ENCODE measurements at places on chromosomes 6 and 20. TPM values are rescaled to one million over a fixed set of nuclear protein-coding genes. Genes with fewer than 3 reads are reported as not detected.
A peak's percentile ranks its signal among the peaks of the same experiment; 100 is the strongest.

GRCh38 chr6:40425192-40425919 is 161.8 kb downstream of the LRFN2 start:
- DNase-seq = peak; percentile 66
- H3K4me3 ChIP-seq = no peak overlapping the region
- H3K36me3 ChIP-seq = no peaks in the 10 kb centered on the region
- H3K4me1 ChIP-seq = peaks cover 4% of the 10 kb centered on the region
- H3K27me3 ChIP-seq = peaks cover 63% of the 10 kb centered on the region
- no peak overlapping the region for H3K27ac ChIP-seq

DNA sequence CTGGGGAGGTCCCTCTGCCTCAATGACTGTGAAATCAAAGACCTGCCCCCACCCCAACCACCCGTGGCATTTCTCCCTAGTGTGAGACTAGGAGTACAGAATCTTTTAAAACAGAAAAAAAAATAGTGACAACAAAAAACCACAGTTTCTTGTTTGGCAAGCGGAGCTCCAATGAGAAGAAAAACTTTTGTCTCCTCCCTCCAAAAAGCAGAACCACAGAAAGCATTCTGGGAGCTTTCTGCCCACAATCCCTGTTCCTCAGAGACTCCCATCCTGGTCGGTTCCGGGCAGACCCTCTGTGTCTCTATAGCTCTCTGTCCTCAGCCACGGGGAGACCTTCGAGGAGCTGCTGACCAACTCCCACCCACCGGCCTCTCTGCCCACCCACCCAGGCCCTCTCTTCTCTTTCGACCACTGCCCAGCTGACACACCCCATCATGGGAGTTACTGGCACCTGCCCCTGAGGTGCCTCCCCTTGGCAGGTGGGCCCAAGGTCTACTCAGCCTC is 4.9 kb downstream of the PREX1 start:
- H3K27me3 ChIP-seq = no peaks in the 10 kb centered on the region
- DNase-seq = no peak
- H3K36me3 ChIP-seq = no peaks in the 10 kb centered on the region

GRCh38 chr6:138560130-138560860 is 61.0 kb upstream of the NHSL1 start:
- H3K4me1 ChIP-seq = peaks cover 13% of the 10 kb centered on the region
- peak overlapping the region; percentile 43 for H3K27ac ChIP-seq
- DNase-seq = no peak
- no peaks in the 10 kb centered on the region for H3K36me3 ChIP-seq

- no peak overlapping the region for H3K4me3 ChIP-seq
- H3K27me3 ChIP-seq = peaks cover 15% of the 10 kb centered on the region
These were observed 53.7 kb downstream of the ANKRD60 start for GRCh38 chr20:58174708-58175280.

DNA sequence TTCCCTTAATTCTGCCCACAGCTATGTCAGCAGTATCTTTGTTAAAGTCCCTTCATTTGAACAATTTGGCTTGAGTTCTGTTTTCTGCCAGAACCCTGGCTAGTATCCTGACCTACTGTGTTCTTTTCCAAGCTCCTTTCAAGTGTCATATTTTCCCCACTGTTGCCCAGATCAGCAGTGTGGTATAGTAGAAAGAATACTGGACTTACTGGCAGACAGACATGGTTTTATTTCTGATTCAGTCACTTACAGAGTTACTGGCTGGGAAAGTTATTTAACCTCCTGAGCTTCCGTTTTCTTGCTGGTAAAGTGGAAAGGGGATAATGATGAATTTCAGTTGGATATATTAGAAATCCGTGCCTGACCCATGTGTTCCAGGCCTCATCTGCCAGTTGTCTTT is 39.8 kb upstream of the RAB23 start:
- H3K4me3 ChIP-seq = no peak overlapping the region
- no peaks in the 10 kb centered on the region for H3K27me3 ChIP-seq
- no peaks in the 10 kb centered on the region for H3K4me1 ChIP-seq
- H3K27ac ChIP-seq = no peak overlapping the region

DNA sequence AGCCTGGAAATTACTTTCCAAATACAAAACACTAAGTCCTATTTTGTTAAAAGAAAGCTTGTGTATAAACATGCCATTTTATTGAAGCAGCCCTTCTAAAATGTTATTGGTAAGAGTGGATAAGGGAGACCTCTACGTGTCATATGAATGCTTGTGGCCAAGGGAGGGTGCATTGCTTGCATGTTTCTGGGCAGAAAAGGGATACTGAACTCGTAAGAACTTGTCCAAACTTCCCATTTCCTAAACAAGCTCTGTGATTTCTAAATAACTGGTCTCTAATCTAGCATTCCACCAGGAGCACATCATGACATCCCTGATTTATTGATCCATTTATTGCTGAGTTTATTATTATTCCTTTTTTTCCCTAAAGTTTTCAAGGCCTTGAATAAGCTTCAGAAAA is 474.1 kb downstream of the CD109 start:
- H3K4me1 ChIP-seq = no peaks in the 10 kb centered on the region
- no peak overlapping the region for H3K4me3 ChIP-seq
- no peaks in the 10 kb centered on the region for H3K36me3 ChIP-seq

DNA sequence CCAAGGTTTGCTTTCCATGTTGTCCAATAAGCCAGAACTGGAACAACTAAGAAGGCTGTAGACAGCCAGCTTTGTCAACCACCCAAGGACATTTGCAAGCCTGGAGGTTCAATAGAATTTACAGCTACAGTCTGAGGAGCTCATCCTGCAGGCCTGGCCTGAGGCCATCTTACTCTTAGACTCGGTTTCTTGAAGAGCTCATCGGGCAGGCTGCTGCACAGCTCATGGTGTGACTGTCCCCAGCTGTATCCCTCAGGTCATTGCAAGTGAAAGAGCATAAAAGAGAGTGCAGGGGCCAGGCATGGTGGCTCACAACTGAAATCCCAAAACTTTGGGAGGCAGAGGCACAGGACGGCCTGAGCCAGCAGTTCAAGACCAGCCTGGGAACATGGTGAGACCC is 96.9 kb upstream of the FOXQ1 start:
- H3K27ac ChIP-seq = no peak overlapping the region
- H3K4me1 ChIP-seq = peaks cover 21% of the 10 kb centered on the region
- no peak for DNase-seq
- H3K4me3 ChIP-seq = no peak overlapping the region
- H3K36me3 ChIP-seq = no peaks in the 10 kb centered on the region
- H3K27me3 ChIP-seq = no peaks in the 10 kb centered on the region

DNA sequence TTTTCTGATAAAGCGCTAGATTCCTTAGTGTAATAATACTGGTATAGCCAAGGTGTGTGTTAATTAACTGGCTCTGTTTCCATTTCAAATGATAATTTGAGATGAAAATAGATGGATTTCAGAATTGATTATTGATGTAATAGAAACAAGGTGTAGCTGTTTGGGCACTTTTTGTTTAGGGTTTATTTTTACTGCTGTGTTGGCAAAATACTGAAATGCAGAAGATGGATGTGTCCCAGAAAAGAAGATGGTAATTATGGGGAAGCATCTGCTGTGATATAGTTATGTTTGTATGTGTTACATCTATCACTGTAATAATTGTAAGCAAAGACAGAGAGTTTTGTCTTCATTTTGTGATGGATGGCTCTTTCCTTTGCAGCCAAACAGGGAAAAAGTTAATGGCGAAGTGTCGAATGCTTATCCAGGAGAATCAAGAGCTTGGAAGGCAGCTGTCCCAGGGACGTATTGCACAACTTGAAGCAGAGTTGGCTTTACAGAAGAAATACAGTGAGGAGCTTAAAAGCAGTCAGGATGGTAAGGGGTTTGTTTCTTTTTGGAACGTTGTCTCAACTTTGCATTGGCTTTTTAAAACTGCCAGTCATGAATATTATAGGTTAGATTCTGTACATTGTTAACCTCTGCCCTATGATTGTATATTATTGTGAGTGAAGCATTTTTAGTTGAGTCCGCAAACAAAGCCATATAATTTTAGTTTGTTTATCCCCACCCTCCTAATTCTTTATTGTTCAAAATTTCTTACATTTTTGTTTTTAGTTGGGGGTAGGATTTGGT is 8.6 kb upstream of the ACAT2 start:
- no peaks in the 10 kb centered on the region for H3K27me3 ChIP-seq
- H3K27ac ChIP-seq = peak overlapping the region; percentile 39
- peaks cover 75% of the 10 kb centered on the region for H3K36me3 ChIP-seq
- H3K4me3 ChIP-seq = no peak overlapping the region
- H3K4me1 ChIP-seq = no peaks in the 10 kb centered on the region

GRCh38 chr20:56350842-56351241 is 7.9 kb upstream of the FAM210B start:
- H3K27ac ChIP-seq = no peak overlapping the region
- no peaks in the 10 kb centered on the region for H3K36me3 ChIP-seq
- H3K4me1 ChIP-seq = peaks cover 10% of the 10 kb centered on the region
- no peak overlapping the region for H3K4me3 ChIP-seq
- no peak for DNase-seq

DNA sequence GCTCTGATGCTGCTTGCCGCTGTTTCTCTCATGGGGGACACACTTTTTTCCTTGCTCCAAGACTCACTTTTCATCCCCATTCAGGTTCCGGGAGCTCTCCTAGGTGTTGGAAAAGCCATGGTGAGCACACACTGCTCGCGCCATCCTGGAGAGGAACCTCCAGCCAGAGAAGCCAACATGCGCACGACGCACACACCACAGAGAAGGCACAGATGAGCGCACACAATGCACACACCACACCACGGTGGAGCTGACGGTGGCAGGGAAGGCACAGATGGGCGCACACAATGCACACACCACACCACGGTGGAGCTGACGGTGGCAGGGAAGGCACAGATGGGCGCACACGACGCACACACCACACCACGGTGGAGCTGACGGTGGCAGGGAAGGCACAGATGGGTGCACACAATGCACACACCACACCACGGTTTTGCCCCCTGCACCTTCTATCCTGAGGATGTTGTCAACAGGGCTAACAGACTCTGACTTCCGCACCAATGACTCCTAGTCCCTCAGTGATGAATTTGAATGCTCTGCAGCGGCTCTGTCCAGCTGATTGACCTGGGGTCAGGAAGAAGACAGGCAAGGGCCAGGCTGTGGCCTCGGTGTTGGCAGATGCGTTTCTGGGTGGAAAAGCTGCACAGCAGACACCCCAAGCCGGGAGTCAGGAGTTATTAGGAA is 154.7 kb downstream of the ERMARD start:
- no peaks in the 10 kb centered on the region for H3K27me3 ChIP-seq
- H3K36me3 ChIP-seq = no peaks in the 10 kb centered on the region
- H3K27ac ChIP-seq = no peak overlapping the region
- H3K4me3 ChIP-seq = no peak overlapping the region
- no peak for DNase-seq

- DNase-seq = peak; percentile 80
- H3K27me3 ChIP-seq = peaks cover 11% of the 10 kb centered on the region
- no peak overlapping the region for H3K4me3 ChIP-seq
- no peaks in the 10 kb centered on the region for H3K4me1 ChIP-seq
These were observed 180.3 kb downstream of the ANKRD60 start for GRCh38 chr20:58048096-58048702.

GRCh38 chr6:134458857-134459657 is 141.1 kb upstream of the SGK1 start:
- H3K27me3 ChIP-seq = no peaks in the 10 kb centered on the region
- H3K4me3 ChIP-seq = no peak overlapping the region
- no peak for DNase-seq
- H3K4me1 ChIP-seq = no peaks in the 10 kb centered on the region
- H3K36me3 ChIP-seq = no peaks in the 10 kb centered on the region

- DNase-seq = peak; percentile 36
- H3K4me3 ChIP-seq = no peak overlapping the region
- H3K36me3 ChIP-seq = no peaks in the 10 kb centered on the region
- no peak overlapping the region for H3K27ac ChIP-seq
- no peaks in the 10 kb centered on the region for H3K27me3 ChIP-seq
These were observed 271.7 kb downstream of the RFPL4B start for GRCh38 chr6:112618849-112619248.

DNA sequence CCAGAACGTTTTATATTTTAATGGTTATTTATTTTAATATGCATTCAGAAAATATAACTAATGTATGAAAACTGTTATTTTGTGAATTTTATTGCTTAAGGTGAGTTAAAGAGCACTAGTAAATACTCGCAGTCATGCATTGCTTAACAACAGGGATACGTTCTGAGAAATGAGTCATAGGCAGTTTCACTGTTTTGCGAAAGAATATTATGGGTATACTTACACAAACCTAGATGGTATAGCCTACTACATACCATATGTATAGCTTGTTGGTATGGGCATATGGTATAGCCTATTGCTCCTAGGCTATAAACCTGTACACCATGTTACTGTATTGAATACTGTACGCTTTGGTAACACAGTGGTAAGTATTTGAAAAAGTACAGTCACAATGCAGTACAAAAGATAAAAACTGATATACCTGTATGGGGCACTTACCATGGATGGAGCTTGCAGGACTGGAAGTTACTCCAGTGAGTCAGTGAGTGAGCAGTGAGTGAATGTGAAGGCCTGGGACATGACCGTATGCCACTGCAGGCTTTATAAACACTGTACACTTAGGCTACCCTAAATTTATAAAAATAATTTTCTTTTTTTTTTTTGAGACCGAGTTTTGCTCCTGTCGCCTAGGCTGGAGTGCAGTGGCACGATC is 38.5 kb downstream of the ARFGEF2 start:
- no peak overlapping the region for H3K4me3 ChIP-seq
- H3K27ac ChIP-seq = no peak overlapping the region
- H3K36me3 ChIP-seq = peaks cover 13% of the 10 kb centered on the region
- peaks cover 8% of the 10 kb centered on the region for H3K4me1 ChIP-seq
- DNase-seq = no peak
- no peaks in the 10 kb centered on the region for H3K27me3 ChIP-seq

- no peak for DNase-seq
- H3K27ac ChIP-seq = no peak overlapping the region
- no peak overlapping the region for H3K4me3 ChIP-seq
- no peaks in the 10 kb centered on the region for H3K36me3 ChIP-seq
- H3K27me3 ChIP-seq = peaks cover 64% of the 10 kb centered on the region
These were observed 5.0 kb upstream of the BHLHE23 start for GRCh38 chr20:63011798-63012197.

DNA sequence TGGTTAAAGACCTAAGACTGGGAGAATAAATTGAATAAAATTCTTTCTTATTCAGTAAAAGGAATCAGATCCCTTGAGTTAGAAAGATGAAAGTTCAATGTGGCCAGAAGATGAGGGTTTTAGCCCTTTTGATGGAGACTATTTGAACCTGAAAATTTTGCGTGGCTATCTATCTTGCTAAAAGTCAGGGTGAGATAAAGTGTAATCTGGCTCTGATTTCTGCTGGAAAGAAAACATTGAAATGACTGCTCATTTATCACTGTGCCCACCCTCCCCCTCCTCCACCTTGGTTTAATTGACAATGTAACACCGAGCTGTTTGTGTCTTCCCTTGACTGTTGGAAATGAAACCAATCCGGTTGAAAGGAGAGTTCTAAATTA is 32.9 kb upstream of the TCF21 start:
- H3K36me3 ChIP-seq = no peaks in the 10 kb centered on the region
- DNase-seq = no peak
- no peaks in the 10 kb centered on the region for H3K4me1 ChIP-seq
- H3K27me3 ChIP-seq = peaks cover 39% of the 10 kb centered on the region
- no peak overlapping the region for H3K4me3 ChIP-seq
- no peak overlapping the region for H3K27ac ChIP-seq

The DEFB132 gene
- polyA plus RNA-seq = not detected

The RSPO4 gene
- polyA plus RNA-seq = 8.4 TPM

The C4B gene
- 2.7 TPM for polyA plus RNA-seq

The TNXB gene
- 1.7 TPM for polyA plus RNA-seq

The MYB gene
- polyA plus RNA-seq = 0.51 TPM

The RSPO3 gene
- 280 TPM for polyA plus RNA-seq

The RBPJL gene
- not detected for polyA plus RNA-seq

The ZFP64 gene
- 9.6 TPM for polyA plus RNA-seq

The HSPA1L gene
- 5.2 TPM for polyA plus RNA-seq

The NTSR1 gene
- 0.34 TPM for polyA plus RNA-seq

The PPP1R3G gene
- 6.3 TPM for polyA plus RNA-seq

The CNR1 gene
- polyA plus RNA-seq = 0.69 TPM

All from cardiac muscle cell (in vitro differentiated cells and primary cell).